ENCODE measurements at places on chromosomes 6 and 20.

- DNase-seq, result no peak
These were observed 47.0 kb downstream of the ARHGAP18 start for GRCh38 chr6:129662980-129663431.

GRCh38 chr6:22045261-22045912 is 251.4 kb downstream of the PRL start:
- DNase-seq, result no peak

- DNase-seq, result no peak
These were observed 23.8 kb upstream of the TLDC2 start for GRCh38 chr20:36852187-36852586.

DNA sequence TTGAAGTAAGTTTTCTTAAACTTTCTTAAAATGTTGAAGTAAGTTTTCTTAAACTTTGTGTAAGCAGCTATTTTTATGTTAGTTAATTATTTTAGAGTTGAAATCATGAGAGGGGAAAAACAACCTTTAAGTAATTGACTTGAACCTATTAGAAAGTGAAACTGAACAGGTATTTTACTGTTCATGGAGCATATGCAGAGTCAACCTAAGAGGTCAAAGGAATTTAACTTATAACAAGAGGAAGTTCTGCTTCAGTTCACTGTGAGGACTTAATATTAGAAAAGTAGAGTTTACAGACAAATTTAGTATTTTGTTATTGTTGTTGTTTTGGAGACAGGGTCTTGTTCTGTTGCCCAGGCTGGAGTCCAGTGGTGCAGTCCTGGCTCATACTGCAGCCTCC is 38.0 kb downstream of the CDYL start:
- no peak for DNase-seq

DNA sequence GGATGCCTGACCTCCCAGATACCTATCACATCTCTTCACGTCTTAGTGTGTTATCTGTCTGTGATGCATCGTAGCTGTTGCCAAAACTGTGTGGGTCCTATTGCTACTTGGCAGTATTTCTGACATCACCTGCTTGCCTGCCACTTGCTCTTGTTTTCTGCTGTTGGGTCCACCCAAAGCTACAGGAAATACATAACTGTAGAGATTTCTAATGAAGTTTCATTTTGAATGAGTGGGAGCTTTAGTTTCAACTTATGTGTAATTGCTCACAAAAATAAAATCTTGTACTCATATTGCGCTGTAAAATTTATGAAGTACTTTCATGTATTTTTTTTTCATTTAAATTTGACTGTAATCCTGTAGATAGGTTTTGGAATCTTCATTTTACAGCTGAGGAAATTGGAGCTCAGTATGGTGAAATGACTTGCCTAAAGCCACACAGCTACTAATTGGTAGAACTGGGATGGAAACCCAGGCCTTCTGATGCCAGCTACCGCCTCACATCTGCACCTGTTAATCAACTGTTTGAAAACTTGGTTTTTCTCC is 113.6 kb upstream of the MAN1A1 start:
- DNase-seq, result no peak

DNA sequence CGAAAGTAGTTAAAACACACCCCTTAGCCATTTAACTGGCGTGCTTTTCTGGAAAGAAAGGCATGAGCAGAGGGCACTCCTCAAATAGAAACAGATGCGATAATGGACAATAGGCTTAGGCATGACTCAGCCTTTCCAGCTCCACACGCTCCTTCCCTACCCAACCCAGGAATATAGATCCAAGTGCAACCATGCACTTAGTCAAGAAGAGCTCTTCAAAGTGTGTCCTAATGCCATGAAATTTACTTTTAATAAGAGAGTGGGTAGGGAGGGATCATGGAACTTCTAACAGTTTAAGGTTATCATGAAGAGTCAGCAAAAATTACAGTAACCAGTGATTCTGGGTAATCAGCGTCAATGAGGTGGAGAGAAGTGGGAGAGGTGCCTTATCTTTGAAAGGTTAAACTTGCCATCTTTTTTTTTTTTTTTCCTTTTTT is 2.4 kb upstream of the EFHC1 start:
- DNase-seq, result no peak

- DNase-seq, result no peak
These were observed 76.0 kb downstream of the RSPH3 start for GRCh38 chr6:158923805-158924498.

GRCh38 chr6:34018961-34019606 is 126.8 kb downstream of the GRM4 start:
- no peak for DNase-seq

- DNase-seq, result no peak
These were observed 201.8 kb upstream of the LRFN2 start for GRCh38 chr6:40788661-40789655.

DNA sequence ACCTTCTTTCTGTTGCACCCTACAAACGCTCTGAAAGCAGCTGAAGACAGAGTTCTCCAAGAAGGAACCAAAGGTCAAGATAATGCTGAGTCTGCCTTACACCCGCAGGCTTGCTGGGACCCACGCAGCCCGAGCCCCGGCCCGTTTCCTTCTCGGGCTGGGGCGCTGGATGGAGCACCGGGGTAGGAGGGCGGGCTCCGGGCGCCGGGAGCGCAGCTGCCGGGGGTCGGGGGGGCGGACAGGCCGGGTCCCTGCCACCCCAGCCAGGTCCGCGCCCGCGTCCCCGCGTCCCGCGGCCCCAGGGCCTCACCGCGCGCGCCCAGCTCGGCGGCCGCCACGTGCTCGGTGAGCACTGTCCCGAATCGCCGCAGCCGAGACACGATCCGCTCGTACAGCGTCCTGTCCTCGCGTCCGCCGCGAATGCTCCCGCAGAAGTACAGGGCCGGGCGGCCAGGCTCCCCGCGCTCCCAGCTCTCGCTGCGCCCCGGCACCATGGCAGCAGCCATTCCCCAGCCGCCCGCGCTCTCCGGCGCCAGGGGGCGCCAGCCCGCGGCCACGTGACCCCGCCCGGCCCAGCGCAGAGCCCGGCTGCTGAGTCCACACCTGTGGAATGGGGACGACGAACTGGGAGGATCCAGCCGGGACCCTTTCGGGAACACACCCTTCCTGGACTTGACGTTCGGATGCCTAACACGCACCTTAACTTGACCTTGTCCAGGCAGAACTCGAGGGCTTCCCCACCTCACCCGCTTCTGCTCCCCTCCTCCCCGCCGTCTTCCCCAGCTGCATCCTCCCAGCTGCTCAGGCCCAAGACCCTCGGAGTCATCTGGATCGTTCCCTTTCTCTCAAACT is at the start of gene DNPH1:
TSS of gene DNPH1 (minus strand) at position 531 of the 852 bp plus-strand sequence. CDS start at position 506, 25 bp downstream.
- peak; percentile 46 for DNase-seq
